ENCODE measurements at places on chromosomes 16 and 17.

GRCh38 chr16:17724242-17724898 is 253.6 kb upstream of the XYLT1 start:
- no peak for DNase-seq

GRCh38 chr17:65633146-65633881 is 71.9 kb upstream of the AXIN2 start:
- no peak for DNase-seq

DNA sequence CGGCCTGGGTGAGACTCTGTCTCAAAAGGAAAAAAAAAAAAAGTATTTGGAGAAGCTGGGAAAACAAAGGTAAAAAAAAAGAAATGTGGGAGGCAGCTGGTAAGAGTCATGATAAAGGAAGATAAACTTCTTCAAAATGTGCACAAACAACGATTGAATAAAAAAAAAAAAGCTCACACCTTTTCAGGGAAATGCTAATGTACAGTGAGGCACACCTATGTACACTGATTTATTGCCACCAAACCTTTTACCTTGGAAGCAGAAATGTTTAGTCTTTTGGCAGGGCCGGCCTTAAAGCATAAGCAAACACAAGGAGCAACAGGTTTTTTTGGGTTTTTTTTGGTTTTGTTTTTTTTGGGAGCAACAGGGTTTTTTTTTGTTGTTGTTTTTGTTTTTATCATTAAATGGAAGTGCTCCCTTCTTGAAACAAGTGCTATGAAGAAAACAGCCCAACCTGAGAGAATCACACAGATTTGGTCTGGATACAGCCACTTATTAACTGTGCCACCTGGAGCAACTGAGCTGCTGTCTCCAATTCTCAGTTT is 29.8 kb upstream of the KCNJ2 start:
- DNase-seq, result no peak

DNA sequence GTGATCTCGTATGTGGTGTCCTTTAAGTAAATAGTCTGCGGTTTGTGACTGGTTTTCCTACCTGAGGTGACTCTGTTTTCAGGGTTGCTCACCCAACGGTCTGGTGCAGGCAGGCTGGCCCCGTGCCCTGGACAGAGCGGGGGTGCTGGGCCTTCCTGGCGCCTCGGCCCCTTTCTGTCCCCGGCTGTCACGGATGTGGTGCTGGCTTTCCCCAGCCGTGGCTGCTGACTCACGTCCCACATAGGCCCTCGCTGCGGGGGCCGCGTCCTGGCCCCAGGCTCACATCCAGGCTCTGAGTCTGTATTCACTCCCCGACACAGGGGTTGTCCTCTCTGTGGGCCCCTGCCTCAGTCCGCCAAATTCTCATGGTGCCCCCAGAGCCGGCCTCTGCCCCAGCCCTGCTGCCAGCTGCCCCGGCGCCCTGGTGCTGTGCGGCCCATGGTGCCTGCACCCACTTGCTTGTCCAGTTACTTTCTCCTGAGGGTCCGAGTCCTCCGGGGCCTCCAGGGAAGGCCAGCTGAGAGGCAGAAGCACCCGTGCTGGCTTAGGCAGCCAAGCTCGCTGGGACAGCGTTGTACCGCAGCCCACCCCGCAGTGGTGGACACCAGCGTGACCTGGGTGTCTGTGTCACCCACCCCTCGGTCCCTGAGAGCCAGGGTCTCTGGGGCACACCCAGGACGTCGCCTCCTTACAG is 5.9 kb downstream of the CHMP6 start:
- DNase-seq, result no peak

GRCh38 chr17:83185023-83186002 is 105.9 kb downstream of the METRNL start:
- no peak for DNase-seq

GRCh38 chr16:57008440-57008839 is 19.1 kb downstream of the NLRC5 start:
- no peak for DNase-seq

DNA sequence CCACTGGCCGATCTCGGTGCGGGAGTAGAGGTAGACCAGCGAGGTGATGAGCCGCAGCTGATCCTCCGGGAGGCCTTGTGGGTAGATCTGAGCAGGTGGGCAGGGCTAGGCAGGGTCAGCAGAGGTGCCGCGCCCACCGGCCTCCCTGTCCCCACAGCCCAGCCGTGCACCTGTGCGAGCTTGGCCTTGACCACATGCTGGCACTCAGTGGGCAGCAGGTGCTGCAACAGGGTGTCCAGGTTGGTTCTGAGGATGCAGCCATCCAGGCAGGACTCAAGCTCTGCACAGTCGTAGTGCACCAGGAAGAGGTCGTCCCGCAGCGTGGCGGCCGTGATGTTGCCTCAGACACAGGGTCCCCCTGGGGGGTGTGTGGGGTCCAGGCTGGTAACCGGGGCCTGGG is 12.4 kb downstream of the MSLN start:
- no peak for DNase-seq
